ENCODE measurements at places on chromosomes 16 and 17. TPM values are rescaled to one million over a fixed set of nuclear protein-coding genes. Genes with fewer than 3 reads are reported as not detected.

- no peak for DNase-seq
Observed at GRCh38 chr16:85370543-85370880, 242.6 kb upstream of the GSE1 start.

- DNase-seq: peak; percentile 30
Observed at GRCh38 chr17:28896884-28897768, at the start of gene FLOT2. TSS of gene FLOT2 (minus strand) at chr17:28897733. CDS start at chr17:28897574, 159 bp downstream.

The ADAD2 gene
- polyA plus RNA-seq: not detected

GRCh38 chr16:56450275-56450985 is 702 bp downstream of the NUDT21 start:
- peak; percentile 14 for DNase-seq

The CACNG5 gene
- polyA plus RNA-seq: not detected

GRCh38 chr17:58539698-58540097 is 25.3 kb upstream of the MTMR4 start:
- no peak for DNase-seq

- peak; percentile 81 for DNase-seq
Observed at GRCh38 chr17:81365601-81366585, 29.4 kb upstream of the BAHCC1 start.

GRCh38 chr16:12210925-12211869 is 234.7 kb downstream of the SNX29 start:
- no peak for DNase-seq

- DNase-seq: no peak
Observed at GRCh38 chr17:71500761-71501555, 619.9 kb upstream of the SOX9 start.

The SEBOX gene
- not detected for polyA plus RNA-seq

GRCh38 chr16:30654856-30655255 is 3.4 kb upstream of the FBRS start:
- DNase-seq: no peak

DNA sequence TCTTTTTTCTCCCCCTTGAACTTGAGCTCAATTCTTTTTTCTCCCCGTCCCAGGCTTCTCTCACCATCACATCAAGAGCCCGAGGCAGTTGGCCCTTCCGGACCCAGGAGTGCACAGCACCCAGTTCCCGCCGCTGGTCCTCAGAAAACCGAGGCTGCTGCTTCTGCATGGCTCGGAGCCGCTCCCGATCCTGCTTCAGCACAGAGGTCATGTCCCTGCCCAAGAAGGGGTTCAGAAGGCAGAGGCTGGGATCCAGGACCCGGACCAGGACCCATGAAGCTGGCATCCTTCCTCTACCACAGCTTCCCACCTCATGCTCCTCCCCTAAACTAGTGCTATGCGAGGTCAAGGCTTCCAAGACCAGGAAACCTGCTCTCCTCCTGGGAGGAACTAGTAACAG is 10.5 kb downstream of the PER1 start:
- DNase-seq: no peak

DNA sequence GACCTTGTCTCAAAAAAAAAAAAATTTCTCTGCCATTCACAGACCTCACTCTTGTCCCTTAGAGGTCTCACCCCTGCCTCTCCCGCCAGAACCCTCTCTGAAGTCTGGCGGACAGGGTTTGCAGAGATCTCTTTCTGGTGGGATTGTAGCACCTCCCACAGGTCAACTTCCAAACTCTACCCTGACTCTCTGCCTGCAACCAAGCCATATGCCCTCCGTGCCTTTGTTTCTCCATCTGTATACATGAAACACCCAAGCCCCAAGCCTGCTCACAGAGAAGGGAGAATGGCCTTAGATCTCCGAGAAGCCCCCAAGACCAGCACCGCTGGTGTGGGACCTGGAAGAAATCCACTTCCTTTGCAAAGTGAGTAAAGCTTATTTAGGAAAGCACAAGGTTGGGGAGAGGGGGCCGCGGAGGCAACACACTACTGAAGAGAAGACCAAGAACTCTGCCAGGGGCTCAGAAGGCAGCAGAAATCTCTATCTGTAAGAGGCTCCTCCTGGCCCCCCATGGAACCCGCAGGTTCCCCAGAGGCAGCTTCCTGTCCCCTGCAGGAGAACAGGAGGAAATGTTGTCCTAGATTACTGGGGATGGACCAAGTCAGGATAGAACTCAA is 219.9 kb downstream of the C16orf78 start:
- no peak for DNase-seq

The ALOX12B gene
- polyA plus RNA-seq: not detected

GRCh38 chr17:78166416-78166815 is 2.0 kb upstream of the SYNGR2 start:
- no peak for DNase-seq

- DNase-seq: no peak
Observed at GRCh38 chr17:29571883-29572681, 3.6 kb downstream of the TP53I13 start.

GRCh38 chr16:75271441-75272096 is 20.1 kb upstream of the BCAR1 start:
- no peak for DNase-seq

DNA sequence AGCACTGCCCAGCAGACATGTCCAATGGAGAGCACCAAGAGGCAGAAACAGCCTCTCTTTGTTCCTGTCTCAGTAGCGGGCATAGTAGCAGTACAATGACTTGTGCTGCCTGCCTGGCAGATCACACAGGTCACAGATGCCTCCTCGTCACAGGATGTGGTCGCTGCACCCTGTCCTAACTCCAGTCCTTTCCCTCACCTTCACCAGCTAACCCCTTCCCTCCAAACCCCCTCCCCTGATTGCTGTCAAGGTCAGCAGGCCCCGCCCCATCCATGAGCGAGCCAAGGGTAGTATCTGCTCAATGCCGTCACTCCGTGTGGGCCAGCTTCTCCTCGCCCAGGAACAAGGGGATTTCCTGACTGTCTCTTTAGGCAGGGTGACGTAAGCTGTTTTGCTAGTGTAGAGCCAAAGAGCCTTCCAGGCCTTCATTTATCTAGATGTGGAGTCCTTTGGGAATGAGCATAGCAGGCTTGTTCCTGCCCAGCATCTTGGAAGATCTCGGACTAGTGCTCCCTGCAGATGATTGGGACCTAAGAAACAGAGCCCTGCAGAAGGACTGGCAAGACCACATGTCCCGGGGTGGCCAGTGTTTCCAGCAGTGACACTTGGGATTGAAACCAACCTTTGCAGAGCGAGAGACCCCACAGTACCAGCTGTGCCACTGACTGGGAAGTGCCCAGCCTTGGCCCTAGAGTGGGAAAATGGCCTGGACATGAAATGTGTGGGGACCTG is 75.9 kb upstream of the TNRC6C start:
- peak; percentile 61 for DNase-seq

GRCh38 chr16:70653809-70654771 is 7.7 kb downstream of the IL34 start:
- peak; percentile 78 for DNase-seq

Measured in IMR-90 (cell line).